Activated naive CD4-positive, alpha-beta T cell treated with anti-CD3 and anti-CD28 coated beads for 36 hours (primary cell): ENCODE measurements at places on chromosomes 6 and 20.

DNA sequence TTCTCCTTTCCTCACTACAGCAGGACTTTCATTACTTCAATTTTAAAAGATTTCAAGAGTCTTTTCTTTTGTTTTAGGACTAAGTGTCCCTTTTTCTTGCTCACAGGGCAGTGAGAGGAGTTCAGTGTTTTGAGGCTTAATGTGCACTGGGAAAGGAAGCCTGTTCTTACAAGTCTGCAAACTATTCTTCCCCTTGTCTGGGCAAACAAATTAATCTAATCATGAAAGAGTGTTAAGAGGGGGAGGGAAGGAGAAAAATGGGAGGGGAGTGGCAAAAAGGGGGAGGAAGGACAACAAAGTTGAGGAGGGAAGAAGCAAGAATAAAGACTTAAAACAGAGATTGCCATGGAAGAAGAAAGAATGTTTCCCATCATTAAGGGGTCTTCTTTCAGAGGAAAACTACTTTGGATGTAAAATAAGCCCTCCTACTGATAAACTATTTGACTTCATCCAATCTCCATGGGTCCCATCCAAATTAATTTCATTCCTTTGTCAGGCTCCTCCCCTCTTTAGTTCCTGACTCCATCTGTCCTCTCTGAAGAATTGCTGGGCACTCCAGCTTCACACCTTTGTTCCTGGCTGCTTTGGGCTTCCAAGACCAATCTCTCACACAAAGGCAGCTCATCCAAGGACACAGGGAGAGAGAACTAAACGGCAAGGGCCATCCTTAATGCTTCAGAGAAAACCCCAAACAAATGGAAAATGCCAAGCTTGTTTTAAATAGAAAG lies 244.5 kb downstream of the TPBG start:
- no peak for DNase-seq

- no peak for DNase-seq
Measured at GRCh38 chr6:85403331-85404015, 46.4 kb upstream of the NT5E start.

GRCh38 chr6:29107758-29108157 lies at the start of gene OR2J3:
Gene OR2J3 (plus strand): TSS chr6:29108058. CDS start chr6:29111891, 3,833 bp downstream.
- DNase-seq, result no peak

- no peak for DNase-seq
Measured at GRCh38 chr20:25601659-25602058, 16.3 kb upstream of the NINL start.

DNA sequence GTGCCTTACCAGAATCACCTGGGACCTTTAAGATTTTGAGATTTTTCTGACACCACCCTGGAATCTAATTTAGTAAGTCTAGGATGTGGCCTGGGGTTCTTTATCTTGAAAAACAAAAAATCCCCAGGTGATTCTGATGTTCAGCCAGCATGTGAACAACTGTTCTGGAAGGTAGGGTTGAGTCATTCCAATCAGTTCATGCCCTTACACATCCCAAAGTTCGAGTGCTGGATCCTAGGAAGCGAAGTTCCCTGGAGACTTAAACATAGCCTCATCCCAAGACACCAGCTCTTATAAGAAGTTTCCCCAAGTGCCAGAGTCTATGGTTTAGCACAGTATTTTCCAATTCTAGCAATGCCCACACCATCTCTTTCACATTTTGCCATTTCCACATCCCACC lies 6.3 kb upstream of the TSHZ2 start:
- no peak for DNase-seq

DNA sequence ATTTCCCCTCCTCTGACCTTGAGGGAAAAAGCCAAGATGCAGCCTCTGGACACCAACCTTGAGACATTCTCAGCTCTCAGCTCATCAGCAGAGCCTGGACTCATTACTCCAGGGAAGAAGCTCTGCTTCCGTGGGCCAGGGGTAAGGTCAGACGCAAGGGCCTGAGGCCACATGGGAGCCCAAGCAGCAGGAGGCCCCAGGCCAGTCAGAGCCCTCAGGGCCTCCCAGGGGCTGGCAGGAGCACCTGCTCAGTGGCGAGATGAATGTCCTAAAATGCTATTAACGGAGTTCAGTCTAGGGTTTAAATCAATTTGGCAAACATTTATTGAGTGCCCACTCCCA lies 208.6 kb downstream of the ERMARD start:
- no peak for DNase-seq

DNA sequence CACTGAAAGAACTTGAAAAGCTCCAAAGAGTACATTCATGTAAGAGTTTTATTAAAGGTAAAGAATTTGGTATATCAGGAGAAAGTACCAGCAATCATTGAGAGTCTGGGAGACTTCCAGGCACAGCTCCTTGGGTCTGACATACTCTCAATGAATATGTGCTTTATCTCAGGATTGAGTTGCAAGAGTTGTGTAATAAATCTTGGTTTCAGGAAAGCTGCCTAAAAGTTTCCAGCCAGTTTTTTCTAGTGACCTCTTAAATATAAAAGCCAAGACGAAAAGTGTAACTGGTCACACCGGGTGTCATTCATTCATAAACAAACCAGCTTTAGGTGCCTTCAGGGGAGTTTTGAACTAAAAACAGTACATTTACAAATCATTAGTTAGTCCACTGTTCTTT lies 21.6 kb upstream of the GJA1 start:
- DNase-seq, result no peak

GRCh38 chr6:2688401-2689064 lies 62.2 kb downstream of the MYLK4 start:
- DNase-seq, result peak; percentile 12

GRCh38 chr20:24777746-24778145 lies 171.3 kb upstream of the CST7 start:
- DNase-seq, result no peak

DNA sequence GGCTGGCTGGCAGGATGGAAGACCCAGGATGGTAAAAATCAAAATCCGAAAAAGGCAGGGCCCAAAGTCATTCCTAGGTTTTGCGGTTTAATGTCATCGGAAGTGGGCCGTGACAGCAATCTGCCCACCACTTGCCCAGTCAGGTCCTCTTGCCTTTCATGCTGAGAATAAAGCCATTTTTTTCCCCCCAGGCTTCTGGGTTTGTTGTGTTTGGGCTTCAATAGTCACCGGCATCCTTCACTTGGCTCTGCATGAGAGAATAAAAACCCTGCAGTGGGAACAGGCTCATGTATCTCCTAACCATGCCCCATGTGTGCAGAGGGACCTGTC lies 56.1 kb downstream of the MEP1A start:
- DNase-seq, result no peak

DNA sequence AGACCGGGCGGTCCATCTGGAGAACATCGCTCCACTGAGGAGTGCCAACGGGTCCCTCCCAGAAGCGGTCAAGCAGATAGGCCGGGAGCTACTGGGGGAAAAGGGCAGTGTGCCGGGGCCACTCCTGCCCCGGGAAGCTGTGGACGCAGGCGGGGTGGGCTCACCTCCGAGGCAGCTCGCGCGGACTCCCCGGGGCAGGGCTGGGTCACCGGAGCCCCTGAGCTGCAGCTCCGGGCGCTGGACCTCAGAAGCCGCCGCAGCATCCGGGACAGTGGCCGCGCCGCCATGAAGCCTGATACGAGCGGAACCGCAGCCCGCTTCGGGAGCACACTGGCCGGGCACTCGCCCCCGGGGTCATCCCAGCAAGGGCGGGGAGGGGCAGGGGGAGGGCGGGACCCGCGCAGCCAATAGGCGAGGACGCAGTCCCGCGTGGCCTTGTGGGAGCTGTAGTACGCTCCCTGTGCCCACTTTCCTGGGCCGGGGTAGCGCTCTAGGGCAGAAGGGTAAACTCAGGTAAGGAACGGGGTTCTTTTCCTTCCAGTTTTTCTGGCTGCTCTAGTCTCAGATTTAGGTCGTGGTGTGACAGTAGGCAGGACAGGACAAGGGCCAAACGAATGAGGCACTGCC lies at the start of gene MOCS1:
Gene MOCS1, minus strand, starts transcription at position 332 of the 627 bp plus-strand sequence. Its CDS starts 45 bp downstream, at position 287.
- peak; percentile 53 for DNase-seq

DNA sequence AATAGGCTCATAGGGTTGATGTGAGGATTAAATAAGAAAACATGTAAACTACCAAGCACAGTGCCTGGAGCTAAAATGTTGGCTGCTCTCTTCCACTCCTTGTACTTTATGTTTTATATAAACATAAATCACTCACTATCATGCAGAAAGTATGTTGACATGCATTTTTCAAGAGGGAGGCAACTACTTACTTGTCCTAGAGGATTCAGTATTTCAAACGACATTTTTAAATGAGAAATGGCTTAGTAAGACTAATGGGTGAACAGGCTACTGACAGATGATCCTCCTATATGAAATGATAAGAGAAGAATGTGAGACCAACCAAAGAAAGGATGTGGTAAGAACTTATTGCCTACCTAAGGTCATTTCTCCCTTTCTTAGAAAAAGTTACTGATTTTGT lies 21.0 kb downstream of the LATS1 start:
- no peak for DNase-seq

- DNase-seq, result no peak
Measured at GRCh38 chr6:106380407-106380806, 19.9 kb downstream of the CRYBG1 start.

DNA sequence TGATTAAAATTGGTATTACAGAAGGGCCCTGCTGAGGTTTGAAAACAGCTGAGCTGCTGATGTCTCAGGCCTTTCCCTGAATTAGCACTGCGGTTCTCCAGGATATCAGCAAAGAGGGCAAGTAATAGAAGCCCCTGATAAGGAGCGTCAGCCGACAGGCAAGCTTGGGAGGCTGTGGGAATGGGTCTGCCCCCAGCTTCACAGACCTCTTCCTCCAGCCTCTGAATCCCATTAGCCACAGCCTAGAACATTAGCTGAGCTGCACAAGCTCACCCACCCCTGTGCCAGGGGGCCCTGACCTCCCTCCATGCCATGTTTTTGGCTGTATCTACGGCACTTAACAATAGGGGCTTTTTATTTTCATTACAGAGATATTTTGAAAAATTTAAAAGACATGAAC lies 59.9 kb downstream of the VAPB start:
- DNase-seq, result no peak

- DNase-seq, result peak; percentile 83
Measured at GRCh38 chr6:43143235-43144128, 27.6 kb upstream of the SRF start.

- DNase-seq, result no peak
Measured at GRCh38 chr6:169490246-169490641, 211.6 kb downstream of the WDR27 start.

GRCh38 chr6:130693944-130694343 lies 133.3 kb upstream of the SMLR1 start:
- no peak for DNase-seq

DNA sequence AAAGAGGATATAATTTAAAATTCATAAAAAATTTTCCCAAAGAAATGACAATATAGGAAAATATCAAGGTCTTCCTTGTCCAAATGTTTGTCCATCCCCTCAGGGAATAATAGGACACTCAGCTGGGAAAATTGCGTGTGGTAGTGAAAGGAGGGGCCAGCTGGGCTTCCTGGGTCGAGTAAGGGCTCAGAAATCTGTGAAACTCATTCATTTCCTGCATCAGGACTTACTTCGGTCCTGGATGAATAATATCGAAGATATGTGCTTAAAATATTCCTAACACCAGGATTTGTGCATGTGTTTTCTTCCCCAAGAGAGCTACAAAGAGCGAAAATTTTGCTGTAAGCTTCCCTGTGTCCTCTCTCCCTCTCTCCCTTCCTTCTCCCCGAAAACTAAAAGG lies 118.2 kb upstream of the GJE1 start:
- DNase-seq, result no peak

DNA sequence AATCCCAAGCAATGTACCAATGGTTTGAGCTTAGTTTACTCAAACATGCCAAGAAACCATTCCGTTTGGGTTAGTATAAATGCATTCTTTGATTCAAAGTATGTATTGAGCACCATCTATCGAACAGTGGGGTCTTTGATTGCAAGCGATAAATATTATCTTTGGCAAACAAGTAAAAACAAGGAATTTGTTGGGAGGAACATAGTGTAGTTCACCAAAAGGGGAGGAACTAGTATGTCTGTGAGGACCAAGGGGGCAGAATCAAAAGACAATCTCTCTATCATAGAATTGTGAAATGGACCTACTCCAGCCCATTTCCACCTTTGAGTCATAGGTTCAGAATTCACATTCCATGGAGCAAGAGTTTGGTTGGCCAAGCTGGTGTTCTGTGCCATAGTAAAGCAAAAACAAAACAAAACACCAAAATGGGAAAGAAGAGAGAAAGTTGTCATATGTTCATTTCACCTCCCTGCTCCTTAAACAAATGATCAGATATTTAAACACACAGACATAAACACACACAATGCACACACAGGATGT lies 266.0 kb downstream of the TSHZ2 start:
- DNase-seq, result no peak

- peak; percentile 98 for DNase-seq
Measured at GRCh38 chr6:15248451-15249370, 2.8 kb downstream of the JARID2 start.

DNA sequence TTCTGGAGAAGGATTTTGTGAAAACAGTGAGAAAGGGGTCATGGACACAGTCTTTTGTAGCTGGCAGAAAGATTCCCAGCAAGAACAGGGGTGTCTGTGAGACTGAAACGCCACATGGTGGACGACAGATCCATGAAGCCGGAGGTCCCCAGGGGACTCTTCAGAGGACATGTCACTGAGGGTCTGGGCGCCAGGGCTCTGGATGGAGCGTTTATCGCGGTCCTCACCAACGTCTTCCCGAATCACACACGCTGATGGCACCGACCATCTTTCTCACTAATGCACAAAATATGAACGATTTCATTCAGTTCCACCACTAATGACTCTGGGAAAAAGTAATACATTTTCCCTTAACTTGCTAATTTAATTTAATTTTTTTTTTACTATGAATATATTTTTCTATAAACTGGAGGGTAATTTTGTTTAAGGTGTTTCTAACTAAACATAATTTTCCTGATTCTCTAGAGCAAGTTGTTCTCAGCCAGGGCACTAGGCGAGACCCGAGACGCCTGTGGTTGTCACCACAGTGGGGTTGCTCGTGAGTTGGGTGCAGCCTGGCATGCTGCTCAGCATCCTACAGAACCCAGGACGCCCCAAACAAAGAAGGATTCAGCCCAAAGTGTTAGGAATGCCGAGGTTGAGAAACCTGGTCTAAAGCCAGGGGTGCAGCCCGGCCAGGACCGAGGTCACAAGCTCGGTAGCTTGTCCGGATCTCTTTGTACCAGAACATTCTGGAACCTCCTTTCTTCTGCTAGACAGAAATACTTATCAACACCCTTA lies 306.2 kb downstream of the TAF4 start:
- DNase-seq, result no peak

GRCh38 chr6:113923526-113923925 lies 47.4 kb downstream of the HDAC2 start:
- no peak for DNase-seq

- no peak for DNase-seq
Measured at GRCh38 chr6:141956046-141956761, 176.5 kb upstream of the GJE1 start.

GRCh38 chr6:148441454-148441911 lies 98.8 kb downstream of the SASH1 start:
- peak; percentile 7 for DNase-seq

DNA sequence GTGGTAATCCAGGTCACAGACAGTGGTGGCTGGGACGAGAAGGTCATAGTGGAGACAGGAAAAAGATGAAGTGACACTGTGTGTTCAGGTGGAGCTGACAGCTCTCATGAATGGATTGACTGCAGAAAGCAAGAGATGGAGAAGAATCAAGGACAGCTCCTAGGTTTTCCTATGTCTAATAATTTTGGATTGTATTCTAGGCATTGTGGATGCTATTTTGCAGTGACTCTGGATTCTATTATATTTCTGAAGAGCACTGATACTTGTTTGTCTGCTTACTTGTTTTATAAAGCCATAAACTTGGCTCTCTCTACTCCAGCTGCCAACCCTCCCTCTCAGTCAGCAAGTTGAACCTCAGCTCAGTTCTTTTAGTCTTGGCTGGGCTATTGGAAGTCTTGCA lies 58.7 kb downstream of the BANF2 start:
- no peak for DNase-seq

GRCh38 chr6:108608453-108609275 lies 47.9 kb downstream of the FOXO3 start:
- DNase-seq, result no peak

- DNase-seq, result no peak
Measured at GRCh38 chr6:119179842-119180241, 101.4 kb upstream of the FAM184A start.
